ENCODE measurements at places on chromosomes 4 and X.

DNA sequence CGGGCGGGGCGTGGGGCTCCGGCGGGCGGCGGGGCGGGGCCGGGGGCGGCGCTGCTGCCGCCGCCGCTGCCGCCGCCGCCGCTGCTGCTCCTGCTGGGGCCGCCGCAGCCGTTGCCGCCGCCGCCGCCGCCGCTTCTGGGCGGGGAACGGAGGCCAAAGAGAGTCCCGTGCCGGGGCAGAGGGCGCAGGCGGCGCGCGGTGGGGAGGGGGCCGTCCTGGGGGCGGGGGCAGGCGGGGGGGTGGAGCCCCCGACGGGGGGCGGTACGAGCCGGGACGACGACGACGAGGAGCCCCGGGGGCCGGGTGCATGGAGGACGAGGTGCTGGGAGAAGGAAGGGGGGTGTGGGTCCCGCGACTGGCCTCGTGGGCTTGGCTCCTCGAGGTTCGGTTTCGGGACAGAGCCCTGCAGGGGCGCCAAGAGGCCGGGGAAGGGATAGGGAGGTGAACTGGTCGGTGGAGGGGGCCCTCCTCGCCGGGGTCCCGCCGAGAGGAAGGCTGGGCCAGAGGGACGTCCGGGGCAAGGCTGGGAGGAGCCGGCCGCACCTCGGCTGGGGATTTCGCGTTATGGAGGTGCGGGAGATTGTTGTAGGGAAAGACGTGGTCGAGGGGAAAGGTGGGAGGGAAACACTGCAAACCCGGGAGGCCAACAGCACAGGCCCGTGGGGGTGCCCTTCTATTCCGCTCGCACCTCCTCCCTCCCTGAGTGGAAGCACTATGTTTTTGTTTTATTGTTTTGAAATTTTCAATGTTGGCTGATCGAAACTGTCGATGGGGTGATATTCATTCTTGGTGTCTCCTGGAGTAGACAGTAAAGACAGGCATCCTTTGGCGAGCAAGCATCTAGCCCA is 1.9 kb downstream of the BCORL1 start:
- DNase-seq = no peak

GRCh38 chr4:126018274-126018673 is 703.5 kb downstream of the FAT4 start:
- DNase-seq = no peak

DNA sequence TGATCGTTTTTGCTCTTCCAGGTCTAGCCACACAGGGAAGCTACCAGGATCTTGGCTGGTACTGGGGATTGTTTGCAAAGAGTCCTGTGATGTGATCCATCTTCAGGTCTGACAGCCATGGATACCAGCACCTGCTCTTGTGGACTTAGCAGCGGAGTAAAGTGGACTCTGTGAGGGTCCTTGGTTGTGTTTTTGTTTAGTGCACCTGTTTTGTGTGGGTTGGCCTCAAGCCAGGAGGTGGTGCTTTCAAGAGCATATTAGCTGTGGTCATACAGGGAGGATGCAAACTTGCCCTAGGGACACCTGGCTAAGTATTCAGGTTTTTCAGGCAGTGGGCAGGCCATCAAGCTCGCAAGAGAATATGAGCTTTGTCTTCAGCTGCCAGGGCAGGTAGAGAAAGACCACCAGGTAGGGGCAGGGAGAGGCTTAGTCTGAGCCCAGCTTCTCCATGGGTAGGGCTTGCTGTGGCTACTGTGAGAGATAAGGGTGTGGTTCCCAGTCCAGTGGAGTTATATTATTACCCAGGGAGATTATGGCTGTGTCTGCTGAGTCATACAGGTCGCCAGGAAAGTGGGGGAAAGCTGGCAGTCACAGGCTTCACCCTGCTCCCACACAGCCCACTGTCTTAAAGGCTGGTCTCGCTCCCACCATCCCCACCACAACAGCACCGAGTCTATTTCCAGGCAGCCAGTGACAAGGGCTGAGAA is 293.7 kb downstream of the PCDH18 start:
- DNase-seq = no peak

DNA sequence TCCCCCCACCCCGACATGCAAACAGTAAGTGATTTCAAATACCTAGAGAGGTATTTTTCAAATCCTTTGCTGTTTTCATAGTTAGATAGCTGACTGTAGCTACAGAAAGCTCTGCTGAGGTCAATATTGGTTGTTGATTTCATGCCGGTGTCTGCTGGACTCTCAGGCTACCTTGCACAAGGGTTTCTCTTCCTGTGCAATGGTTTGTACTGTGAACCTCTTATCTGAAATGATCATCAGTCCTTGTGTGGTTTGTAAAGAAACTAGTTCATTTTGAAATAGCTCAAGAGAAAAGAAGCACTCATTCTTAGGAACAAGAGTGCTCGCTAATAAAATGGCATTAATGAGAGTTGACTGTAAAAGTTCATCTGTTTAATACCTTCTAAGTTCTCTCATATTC is 2.1 kb downstream of the MTM1 start:
- no peak for DNase-seq

Measured in T1000 (cell line).